Adrenal gland (tissue), 19 donors: ENCODE measurements at places on chromosomes 6 and 20.

GRCh38 chr20:62405108-62405980 lies 1.7 kb downstream of the CABLES2 start:
- DNase-seq, result peak; percentile 64

- no peak for DNase-seq
Measured at GRCh38 chr6:82178077-82178758, 69.3 kb downstream of the IBTK start.

- DNase-seq, result no peak
Measured at GRCh38 chr6:16316741-16317251, 78.4 kb downstream of the GMPR start.

- no peak for DNase-seq
Measured at GRCh38 chr6:113185299-113185698, 671.8 kb upstream of the MARCKS start.

DNA sequence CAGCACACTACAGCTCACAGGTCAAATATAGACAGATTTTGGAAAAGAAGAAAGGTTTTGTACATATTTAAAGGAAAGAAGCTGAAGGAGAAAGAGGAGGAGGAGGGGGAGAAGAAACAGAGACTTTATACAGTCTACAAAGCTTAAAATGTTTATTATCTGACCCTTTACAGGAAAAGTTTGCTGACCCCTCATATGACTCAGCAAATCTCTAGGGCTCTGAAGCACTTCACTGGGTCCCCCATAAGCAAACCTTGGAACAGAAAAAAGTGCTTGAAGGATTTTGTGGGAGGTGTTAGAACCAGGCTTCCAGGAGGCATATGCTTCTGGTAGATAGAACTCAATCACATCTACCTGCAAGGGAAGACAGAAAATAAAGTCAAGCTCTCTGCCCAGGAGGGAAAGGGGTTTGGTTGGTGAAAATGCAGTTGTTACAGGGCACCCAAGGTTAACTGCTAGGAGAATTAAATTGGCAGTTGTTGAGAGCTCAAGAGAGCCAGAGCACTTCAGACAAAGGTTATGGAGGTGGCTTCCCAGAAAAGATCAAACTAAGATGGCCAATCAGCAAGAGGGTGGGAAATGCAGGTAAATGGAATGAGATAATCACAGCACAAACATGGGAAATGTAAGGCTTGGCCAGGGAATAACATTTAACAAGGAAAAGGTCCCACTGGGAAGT lies 207.4 kb upstream of the SGK1 start:
- DNase-seq, result no peak

- DNase-seq, result peak; percentile 19
Measured at GRCh38 chr6:132919045-132919860, 104.9 kb downstream of the RPS12 start.

- no peak for DNase-seq
Measured at GRCh38 chr6:12333128-12333527, 43.0 kb downstream of the EDN1 start.

DNA sequence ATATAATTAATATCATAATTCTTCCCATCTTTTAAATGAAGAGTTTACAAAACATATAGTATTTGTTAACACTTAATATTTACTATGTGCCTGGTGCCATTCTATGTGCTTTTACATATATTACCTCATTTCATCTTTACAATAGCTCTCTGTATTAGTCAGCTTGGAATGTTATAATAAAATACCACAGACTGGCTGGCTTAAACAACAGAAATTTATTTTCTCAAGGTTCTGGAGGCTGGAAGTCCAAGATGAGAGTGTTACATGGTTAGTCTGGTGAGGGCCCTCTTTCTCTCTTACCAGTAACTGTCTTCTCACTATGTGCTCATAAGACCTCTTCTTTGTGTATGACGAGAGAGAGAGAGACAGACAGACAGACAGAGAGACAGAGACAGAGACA lies 110.2 kb downstream of the NKAIN2 start:
- no peak for DNase-seq

- DNase-seq, result no peak
Measured at GRCh38 chr6:31887173-31888007, 8.6 kb upstream of the SLC44A4 start.

DNA sequence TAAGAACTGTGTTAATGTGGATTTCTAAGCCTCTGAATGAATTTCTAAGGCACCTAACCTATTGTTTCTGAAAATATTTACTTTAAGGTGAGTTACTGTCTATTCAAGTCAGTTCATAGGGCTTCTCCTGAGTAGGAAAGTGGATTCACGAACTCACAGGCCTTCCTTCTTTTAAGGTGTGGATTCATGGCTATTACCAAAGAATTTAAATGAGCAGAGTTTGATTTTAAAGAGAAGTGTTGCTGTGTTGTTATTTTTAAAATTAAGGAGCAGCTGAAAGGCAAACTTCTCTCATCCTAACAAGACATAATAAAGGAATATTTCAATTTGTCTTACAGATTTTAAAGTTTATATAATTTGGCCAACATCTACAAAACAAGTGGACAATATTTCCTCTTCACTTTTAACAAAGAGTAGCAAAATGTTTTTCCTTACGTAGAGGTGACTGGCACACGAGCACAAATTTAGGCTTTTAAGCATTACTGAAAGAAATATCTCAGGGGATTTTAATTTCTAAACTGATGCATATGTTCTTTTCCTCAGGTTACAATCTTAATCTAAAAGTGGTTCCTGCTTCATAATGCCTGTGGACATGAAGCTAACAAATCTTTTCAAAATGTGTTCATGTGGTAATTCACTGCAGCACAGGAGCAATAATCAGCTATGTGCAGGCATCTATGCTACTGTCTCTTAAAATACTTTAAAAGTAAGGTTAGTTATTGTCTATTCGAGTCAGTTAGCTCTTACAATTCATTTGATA lies 602 bp upstream of the TSPYL4 start:
- no peak for DNase-seq

- DNase-seq, result peak; percentile 93
Measured at GRCh38 chr6:33320315-33321181, 3.0 kb upstream of the ZBTB22 start.

DNA sequence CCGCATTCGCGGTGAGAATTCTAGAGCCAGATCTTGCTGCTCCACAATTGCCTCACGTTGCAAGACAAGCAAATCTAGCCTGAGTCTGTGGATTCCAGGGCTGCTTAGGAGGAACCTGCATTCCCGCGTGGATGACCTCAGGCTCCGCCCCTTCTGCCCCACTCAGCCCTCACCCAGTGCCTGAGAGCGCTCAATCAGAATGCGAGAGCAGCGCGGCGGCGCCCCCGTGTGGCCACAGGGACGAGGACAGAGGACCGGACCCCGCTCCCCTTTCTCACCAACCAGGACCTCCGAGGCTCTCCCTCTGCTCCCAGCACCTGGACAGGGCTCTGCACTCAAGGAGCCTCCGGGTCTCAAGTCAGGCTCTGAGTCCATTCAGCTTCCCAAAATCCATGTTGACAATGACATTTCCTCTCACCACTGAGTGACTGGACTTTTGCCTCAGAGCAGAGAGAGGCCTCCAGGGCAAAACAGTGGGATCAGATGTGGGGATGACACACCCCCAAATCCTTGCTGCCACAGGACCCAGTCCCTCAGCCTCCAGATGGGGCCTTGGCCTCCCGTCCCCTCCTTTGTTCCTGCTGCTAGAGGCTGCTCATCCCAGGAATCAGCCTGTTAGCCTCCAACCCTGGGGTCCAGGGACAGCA lies 52.0 kb downstream of the RPP21 start:
- peak; percentile 85 for DNase-seq

DNA sequence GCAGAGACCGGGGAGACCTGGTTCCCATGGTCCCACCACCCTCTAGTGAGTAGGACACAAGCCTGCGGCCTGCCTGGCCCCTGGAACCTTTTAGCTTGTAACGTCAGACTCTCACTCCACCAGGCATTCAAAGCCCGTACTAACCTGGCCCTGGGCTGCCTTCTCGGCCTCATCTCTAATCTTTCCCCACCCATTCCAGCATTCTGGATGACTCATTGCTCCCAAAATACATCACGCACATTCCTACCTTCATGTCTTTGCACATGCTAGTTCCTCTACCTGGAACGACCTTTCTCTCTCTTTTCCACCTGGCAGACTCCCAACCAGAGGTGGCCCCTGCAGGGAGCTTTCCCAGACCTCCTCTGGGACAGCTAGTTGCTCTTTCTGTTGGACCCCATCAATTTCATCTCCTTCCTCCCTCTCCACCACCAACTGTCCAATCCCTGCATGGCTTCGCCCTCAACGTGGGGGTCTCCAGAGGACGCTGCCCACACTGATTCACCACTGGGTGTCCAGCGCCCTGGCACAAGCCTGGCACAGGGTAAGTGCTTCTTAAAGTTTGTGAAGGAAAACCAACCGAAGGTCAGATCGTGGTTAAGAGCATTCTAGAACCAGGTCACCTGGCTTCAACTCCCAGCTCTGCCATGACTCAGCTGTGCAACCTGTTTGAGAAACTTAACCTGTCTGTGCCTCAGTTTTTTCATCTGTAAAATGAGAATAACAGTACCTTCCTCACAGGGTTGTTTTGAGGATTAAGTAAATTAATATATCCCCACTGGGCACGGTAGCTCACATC lies 35.2 kb downstream of the JPH2 start:
- no peak for DNase-seq

- DNase-seq, result no peak
Measured at GRCh38 chr20:45593498-45593897, 14.4 kb upstream of the WFDC8 start.

DNA sequence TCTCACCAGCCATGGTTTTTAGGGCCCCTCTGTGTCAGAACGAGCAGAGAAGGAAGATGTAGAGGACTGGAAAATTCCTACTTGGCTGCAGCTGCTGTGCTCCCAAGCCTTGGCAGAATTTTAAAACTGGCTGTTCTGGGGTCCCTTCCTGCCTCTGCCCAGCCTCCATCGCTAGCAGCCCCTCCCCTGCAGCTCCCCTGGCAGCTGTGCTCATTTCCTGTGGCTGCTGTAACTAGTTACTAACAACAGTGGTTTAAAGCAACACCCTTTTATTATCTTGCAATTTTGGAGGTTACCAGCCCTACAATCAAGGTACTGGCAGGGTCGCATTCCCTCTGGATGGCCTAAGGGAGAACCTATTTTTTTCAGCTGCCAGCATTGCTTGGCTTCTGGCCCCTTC lies 3.7 kb upstream of the CST11 start:
- no peak for DNase-seq
